Right hindlimb (tissue), 1 donor: ENCODE measurements at places on chromosomes 3 and 15.

DNA sequence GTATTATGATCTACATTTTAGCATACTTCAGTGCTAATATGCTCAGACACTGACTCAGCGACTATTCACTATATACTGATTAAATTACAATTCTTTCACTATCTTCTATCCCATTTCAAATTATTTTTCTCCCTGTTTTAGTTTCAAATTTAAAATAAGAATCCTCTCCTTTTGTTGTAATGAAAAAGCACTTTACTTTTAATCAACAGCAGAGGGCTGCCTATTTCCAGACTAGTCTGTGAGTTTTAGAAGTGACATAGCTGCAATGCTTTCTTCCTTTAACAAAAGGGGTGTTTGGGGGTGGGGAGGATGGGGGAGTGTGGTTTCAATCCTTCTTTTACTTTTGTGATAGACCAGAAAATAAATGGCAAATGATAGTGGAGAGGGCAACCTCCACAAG, 2.4 kb downstream of the NEDD4 start:
- DNase-seq: no peak

- no peak for DNase-seq
These were observed 143.3 kb upstream of the GMNC start for GRCh38 chr3:191005790-191006189.

- no peak for DNase-seq
These were observed 135.7 kb upstream of the LRRFIP2 start for GRCh38 chr3:37309921-37310665.

DNA sequence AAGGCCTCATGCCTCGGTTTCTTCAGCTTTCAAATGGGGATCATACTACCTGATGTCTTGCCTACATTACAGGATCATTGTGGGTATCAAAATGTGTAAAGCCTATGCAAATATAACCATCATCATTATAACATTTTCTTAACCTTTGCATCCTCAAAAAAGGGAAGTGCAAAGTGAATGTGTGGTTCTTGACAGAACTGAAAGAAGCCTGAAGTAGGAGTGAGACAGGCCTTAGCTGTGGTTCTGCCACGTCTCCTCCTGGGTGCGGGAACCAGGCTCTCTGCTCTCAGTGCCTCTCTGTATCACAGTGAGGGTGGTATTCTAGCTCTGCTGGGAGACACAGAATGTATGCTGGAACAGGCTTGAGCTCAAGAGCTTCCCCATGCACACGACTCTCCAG, 316.9 kb upstream of the ICE2 start:
- no peak for DNase-seq

GRCh38 chr3:71591101-71591500, 7.6 kb upstream of the FOXP1 start:
- DNase-seq: no peak

DNA sequence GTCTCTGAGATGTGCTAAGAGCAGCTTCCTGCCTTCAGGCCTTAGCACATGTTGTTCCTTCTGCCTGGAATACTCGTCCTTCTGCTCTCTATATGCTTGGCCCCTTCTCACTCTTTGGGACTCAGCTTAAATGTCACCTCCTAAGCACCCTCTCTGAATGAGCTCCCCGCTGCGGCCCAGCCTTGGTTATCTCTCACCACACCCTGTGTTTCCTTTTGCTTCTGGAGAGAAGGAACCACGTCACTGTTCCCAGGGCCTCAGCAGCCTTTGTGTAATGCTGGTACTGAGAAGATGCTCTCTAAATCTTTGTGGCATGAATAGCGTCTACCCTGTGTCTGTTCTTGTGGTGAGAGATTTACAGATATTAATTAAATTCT, 2.2 kb downstream of the FAH start:
- DNase-seq: no peak

GRCh38 chr3:30628901-30629590, 22.6 kb downstream of the TGFBR2 start:
- DNase-seq: no peak

DNA sequence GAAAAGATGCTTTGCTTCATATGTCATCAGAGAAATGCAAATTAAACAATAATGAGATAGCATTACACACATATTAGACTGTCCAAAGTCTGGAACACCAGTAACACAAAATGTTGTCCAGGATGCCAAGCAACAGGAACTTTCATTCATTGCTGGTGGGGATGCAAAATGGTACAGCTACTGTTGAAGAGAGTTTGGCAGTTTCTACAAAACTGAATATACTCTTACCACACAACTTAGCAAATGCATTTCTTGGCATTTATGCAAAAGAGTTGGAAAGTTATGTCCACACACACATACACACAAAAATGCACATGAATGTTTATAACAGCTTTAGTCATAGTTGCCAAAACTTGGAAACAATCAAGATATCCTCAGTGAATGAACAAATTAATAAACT, 195.2 kb upstream of the MME start:
- no peak for DNase-seq
